ENCODE measurements at places on chromosomes 12 and 14.
A peak's percentile ranks its signal among the peaks of the same experiment; 100 is the strongest.

DNA sequence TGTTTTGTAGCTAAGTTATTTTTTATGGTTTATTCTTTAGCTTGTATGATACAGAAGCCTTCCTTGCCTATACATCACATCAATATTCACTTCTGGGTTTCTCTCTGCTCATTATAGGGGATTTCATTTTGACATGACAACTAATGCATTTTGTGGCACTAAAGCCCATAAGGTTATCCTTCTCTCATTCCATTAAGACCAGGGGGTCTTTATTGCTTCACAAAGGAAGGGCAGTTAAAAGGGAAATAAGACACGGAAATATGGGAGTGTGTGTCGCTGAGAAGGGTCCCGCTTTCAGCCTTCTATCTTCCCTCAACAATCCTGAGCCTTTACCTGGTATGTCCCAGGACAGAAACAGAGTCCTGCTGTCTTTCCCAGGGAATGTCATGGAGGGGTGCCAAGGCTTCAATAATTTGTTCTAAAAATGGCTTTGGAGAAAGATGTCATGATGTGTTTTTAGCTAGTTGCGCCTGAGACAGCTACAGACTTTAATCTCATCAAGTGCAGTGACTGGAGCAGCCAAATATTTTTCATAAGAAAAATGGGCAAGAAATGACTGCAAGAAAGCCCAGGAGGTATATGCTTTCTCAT, 1145.4 kb upstream of the TMEM132C start:
- no peak for DNase-seq

GRCh38 chr14:81427348-81428058, 27.4 kb upstream of the STON2 start:
- no peak for DNase-seq

- DNase-seq = no peak
These were observed 272.4 kb upstream of the CRY1 start for GRCh38 chr12:107365703-107366102.

DNA sequence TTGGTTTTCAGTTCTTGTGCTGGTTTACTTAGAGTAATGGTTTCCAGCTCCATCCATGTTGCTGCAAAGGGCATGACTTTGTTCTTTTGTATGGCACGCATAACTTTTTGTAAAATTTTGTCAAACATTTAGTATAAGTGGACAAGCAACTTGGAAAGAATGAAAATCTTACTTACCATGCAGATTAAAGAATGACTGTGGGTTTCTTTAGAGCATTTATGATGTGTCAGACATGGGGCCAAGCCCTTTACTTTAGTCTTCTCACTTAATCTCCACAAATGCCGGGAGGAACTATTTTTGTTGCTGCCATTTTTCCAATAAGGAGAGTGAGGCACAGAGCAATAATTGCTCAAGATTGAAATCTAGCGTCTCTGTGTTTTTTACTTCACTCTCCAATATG, 652.5 kb upstream of the TBX3 start:
- DNase-seq = no peak

DNA sequence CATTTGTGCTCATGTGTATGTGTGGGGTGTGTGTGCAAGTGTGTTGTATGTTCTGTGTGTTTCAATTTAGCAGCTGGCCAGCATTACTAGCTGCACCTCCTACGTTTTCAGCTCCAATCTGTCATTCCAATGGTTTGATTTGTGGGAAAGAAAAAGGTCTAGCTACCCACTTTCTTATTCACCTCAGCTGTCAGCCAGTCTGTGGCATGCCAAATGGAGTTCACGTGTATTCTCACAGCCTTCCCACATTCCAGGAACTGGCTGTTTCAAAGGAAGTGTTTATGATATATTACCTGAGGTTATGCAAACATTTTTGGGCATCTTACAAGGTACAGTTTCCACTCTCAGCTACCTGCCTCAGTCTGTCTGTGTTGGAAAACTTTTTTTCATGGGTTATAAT, 220.2 kb upstream of the CPNE8 start:
- DNase-seq = no peak

GRCh38 chr14:77579780-77580179, 36.7 kb downstream of the SPTLC2 start:
- no peak for DNase-seq

- DNase-seq = no peak
These were observed 4.3 kb upstream of the KRT72 start for GRCh38 chr12:52605542-52605941.

DNA sequence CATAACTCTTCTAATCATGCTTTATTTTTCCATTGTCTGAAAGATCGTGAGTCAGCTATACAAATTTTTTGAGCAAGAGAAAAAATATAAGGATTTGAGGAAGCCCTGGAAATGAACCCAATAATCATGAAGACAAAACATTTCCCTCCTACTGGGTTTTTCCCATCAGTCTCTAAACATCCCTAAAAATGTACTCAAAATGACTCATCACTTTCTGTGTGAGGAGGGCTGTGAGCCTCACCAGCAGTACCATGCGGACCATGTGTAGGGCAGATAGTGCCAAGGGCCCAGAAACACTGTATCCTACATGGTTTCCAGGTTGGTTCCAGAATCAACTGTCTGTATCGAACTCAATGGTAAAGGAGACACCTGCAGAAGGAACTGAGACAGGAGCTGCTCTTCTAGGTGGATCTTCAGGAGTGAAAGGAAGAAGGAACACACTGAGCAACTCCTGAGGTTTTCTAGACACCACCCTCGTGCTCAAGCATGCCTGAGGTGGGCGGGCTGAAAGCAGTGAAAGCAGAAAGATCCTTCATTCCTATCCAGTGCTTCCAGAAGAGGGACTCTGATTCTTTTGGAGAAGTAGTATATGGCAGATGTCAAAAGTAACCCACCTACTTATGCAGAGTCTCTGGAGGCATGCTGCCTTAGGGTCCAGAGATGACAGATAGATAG, 48.6 kb upstream of the RHOJ start:
- no peak for DNase-seq

DNA sequence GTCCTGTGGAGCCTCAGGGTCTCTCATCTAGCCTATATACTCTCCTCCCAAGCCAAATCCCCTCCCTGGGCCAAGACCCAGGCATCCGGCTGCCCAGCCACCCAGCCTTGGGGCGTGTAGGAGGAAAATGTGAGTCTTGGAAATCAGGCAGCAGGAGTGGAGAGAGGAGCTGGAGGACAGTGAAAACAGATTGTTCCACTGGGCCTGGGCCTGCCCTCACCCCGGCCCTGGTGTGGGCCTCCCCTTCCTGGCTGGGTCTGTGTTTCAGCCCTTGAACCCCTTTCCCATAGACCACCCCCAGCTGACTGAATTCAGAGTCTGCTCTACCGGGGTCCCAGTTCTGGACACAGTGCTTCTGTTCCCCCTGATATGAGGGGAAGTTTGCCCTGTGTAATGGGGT, 6.7 kb downstream of the ITGA5 start:
- no peak for DNase-seq

DNA sequence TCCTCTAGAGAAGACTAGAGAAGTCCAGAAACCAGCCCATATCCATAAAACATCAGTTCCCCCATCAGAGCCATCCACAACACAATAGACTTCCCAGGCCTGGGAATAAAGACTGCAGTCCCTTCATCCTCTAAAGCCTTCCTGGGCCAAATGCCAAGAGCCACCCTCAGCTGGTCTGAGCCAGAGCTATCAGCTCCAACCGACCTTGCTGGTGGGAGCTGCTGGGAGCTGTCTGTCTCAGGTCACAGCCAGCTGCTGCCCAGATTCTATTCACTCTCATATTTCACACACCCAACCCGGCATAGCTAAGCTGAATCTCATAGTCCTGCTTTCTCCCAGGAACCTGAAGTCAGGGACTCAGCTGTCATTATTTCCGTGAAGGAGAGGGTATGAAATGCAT, 10.9 kb upstream of the TFCP2 start:
- no peak for DNase-seq

DNA sequence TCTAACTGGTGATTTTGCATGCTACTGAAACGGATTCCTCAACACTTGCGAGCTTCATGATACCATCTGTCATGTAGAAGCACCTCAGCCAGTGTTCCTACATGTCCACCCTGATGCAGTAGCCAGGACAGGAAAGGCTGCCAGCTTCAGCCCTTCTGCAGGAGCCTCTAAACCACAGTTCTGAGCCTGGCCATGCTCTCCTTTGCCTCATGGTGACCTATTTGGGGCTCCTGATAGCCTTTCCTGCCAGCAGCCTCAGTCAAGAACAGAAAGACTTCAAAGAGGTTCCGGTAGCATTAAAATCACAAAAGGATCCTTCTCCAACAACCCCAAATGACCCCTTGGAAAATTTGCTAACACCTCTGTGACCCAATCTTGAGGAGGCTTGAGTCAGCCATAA, 96.0 kb downstream of the CNTN1 start:
- DNase-seq = no peak

- no peak for DNase-seq
These were observed 1.3 kb upstream of the TEAD4 start for GRCh38 chr12:2957816-2958431.

GRCh38 chr14:80425686-80426085, 214.4 kb upstream of the DIO2 start:
- DNase-seq = peak; percentile 14

- DNase-seq = peak; percentile 59
These were observed 399.0 kb downstream of the NAV3 start for GRCh38 chr12:78229591-78230101.

- DNase-seq = no peak
These were observed 1.8 kb downstream of the PLBD2 start for GRCh38 chr12:113359939-113360748.

DNA sequence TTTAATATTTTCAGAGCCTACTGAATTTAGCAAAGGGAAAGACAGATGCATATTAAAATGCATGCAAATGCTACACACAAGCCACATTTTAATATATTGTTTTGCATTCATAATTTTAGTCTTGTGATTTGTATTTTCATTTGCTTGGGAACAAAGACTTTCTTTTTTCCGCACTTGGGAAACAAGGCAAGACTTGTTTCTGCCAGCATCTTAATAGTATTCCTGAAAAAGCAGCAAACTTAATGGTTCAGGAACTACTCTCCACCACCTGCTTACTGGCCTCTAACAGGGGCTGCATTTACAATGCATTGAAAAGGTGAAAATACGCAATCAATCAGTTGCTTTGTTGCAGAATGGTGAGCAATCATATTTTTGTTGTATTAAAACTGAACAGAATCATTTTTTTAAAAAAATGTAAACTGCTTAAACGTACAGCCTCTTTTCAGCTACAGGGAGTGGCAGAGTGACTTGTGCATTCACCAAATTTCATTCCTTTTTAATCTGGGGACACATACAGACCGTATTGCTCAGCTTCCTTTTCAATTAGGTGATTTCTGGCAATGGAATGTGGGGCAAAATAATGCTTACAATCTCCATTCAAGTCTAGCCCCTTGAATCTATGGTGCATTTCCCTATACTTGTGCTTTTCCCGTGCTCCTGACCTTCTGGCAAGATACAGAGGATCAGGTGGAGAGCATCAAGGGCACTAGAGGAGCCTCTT, 144.1 kb upstream of the BTG1 start:
- DNase-seq = no peak

- DNase-seq = no peak
These were observed 29.0 kb upstream of the AMN start for GRCh38 chr14:102893452-102893851.

DNA sequence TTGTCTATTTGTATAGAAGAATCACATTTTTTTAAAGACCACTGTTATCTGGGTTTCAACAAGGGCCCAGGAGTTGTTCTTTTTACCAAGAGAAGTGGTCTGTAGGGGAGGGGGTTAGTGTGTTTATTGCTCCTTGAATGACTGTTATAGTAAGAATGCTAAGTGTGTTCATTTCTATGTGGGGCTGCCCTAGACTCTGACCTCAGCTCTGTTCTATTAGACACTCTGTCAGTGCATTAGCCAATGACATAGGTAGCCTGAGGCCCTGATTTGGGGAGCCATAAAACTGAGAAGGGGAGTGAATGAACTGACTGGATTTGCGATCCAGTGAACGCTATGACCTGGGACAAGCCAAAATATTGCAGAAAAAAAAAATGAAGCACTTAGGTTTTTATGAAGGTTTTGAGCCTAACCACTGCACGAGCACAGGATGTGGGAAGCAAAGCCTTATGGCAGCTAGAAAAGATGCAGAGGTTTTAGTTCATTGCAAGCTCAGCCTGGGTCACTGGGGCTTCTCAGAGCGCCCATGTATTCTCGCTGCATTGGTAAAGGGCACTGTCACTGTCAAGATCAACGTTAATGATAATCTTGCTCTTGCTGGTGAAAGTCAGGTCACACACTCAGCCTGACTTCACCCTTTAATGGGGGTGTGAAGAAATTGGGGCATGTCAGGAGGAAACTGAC, 63.8 kb downstream of the PRKCH start:
- DNase-seq = no peak

- DNase-seq = peak; percentile 69
These were observed at the start of gene GDF11 for GRCh38 chr12:55742719-55743405. Gene GDF11 (plus strand): TSS chr12:55743122. CDS start chr12:55743317, 195 bp downstream.

DNA sequence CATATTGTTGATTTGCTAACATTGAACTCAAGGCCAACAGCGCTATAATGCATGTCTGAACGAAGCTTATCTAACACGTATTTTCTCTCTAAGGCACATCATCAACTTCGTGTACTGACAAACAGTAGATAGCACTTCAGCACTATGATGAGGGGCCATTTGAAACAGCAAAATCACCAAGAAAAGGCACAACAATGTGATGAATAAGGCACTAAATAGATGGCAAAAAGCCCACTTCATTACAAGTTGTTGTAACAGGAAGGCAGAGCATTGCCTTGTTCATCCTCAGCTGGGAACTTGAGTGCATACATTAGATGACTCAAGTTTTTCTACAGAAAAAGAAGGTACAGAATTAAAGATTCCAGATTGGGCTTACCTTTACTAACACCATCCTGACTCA, 75.2 kb downstream of the LIN7A start:
- DNase-seq = no peak

DNA sequence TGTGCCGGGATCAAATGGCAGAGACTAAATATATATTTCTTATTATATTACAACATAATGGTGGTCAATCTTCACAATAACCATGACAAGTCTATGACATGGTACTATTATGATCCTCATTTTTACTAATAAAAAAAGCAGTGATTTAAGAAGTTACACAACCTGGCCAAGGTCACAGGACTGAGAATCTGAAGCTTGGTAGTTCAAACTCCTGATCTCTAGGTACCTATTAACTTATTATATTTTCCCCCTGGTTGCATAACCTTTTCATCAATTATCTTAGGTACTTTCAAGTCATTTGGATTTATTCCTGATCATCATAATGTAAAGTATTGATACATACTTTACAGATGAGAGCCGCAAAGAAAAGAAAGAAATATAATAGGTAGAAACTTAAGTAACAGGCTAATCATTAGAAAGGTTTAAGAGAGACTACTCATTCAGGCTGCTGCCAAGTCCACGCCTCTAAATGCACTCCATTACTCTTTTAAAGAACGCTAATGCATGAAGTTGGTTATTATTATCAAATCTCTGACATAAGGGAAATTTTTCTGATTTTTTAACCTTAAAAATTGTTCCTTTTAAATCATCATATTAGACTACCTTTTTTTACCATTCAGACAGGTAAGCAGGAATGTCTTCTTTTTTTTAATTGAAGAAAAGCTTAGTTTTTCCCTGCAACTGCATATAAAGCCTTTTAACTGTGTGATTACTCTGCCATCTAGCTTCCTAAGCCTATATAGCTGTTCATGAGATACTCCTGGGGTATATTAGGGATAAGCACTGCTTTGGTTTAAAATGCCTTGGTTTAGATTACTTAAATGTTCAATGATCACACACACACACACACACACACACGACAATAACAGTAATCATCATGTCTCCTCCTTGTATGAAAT, 35.6 kb downstream of the RPS29 start:
- DNase-seq = no peak

- no peak for DNase-seq
These were observed 1248.3 kb upstream of the USP15 start for GRCh38 chr12:61011767-61012423.
